Stimulated activated naive B cell treated with anti-CD40 and anti-IgM and Interleukin-4, amounts not matched to agents 10 μg/mL and 1 μg/mL and 100 μg/mL, for 72 hours (primary cell): ENCODE measurements at places on chromosomes 5 and 9.
A peak's percentile ranks its signal among the peaks of the same experiment; 100 is the strongest.

- DNase-seq, result no peak
These were observed 91.9 kb downstream of the TMEM215 start for GRCh38 chr9:32875242-32875641.

DNA sequence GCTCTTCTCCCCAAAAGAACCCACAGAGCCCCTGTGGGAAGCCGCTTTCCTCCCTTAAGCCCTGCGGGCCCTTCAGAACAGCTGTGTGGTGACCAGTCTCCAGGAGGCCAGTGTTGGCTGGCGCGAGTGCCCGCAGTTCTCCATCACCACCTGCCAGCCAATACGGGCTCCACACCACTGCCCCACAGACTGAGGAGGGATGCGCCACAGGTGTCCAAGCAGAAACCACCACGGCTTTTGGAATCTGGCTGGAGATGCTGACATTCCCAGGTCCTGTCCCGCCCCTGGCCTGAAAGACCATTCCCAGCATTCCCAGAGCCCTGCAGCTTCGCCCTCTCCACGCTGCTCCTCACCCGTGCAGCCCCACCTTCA is 12.8 kb downstream of the CCNI2 start:
- DNase-seq, result no peak

- DNase-seq, result no peak
These were observed 129.4 kb upstream of the GPR151 start for GRCh38 chr5:146645342-146645741.

GRCh38 chr9:113918697-113919350 is 42.7 kb downstream of the ZNF618 start:
- no peak for DNase-seq

DNA sequence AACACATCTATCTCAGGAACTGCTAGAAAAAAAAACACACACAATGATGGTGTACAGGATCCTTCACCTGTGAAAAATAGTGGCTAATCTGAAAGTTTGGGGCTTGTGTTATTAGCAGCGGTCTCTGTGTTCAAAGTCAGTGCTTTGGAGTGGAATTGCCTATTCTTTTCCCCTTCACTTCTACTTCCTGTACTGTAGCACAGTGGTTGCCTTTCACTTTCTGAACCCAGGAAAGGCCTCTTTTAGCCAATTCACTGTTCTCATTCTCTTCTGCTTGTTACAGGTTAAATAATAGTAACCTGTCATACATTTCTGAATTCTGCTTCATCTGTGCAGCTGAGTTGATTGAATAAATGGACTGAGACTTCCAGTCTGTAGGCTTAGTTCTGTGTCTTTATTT is 161.3 kb upstream of the RGS7BP start:
- no peak for DNase-seq

DNA sequence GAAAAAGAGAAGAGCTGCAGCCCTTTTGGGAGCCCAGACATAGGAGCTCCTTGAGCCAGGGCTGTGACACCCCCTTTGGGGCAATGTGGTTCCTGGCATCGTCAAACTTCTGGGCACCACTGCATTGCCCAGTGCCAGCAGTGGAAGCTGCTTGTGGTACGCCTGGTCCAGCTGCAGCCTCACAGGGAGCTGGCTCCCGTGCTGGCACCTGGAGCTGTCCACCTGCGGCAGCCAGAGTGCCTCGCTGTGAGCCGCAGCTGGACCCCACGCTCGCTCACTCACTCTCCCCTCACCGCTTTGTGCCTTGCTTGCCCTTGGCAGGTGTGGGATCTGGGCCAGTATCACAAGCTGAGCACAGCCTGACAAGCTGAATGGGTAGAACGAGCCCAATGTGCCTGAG is 1150.8 kb upstream of the CDH6 start:
- no peak for DNase-seq

GRCh38 chr5:134530301-134531077 is 5.0 kb downstream of the JADE2 start:
- DNase-seq, result no peak

DNA sequence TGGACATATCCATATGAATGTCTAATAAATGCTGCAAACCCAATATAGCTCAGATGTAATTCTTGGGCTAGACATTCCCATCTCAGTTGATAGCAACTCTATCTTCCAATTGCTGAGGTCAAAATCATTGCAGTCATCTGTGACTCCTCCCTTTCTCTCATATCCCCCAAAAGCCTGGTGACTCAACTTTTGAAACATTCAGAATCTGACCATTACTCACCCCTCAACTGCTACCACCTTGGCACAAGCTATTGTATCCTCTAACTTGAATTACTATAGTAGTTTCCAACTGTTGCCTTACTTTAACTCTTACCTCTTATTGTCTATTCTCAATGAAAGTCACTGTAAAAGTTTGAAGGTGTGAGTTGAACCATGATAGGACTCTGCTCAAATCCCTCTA is 600.1 kb upstream of the RGMB start:
- no peak for DNase-seq

- DNase-seq, result no peak
These were observed 81.1 kb downstream of the BOD1 start for GRCh38 chr5:173535166-173535975.

DNA sequence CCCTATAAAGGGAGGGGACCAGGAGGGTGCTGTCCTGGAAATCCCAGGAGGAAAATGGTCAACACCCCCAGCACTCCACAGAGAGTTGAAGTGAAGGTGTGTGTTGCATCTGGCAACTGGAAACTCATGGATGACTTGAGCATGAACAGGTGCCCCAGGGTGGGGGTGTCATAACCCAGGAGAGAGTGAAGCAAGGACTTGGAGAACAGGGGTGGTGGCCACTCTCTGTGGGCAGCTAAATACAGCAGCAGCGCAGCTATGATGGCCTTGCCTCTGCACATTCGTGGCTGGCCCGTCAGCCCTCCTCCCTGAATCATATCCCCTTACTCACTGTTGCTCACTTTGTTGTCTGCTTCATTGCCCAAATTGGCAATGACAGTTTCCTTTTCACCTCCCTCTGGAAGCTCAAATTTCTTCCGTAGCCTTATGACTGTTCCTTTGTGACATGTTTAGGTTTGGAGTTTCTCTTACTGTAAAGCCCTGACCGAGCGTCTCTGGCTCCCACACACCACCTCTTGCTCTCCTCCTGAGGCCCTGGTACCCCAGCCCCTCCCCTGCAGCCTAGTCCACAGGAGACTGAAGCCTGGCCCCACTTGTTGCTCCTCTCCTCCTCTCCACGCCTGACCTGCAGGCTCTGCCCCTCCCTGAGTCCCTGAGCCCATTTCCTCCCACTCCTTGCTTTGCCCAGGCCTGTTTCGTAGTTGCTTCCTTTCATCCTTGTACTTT is 185.8 kb downstream of the CD180 start:
- DNase-seq, result no peak

DNA sequence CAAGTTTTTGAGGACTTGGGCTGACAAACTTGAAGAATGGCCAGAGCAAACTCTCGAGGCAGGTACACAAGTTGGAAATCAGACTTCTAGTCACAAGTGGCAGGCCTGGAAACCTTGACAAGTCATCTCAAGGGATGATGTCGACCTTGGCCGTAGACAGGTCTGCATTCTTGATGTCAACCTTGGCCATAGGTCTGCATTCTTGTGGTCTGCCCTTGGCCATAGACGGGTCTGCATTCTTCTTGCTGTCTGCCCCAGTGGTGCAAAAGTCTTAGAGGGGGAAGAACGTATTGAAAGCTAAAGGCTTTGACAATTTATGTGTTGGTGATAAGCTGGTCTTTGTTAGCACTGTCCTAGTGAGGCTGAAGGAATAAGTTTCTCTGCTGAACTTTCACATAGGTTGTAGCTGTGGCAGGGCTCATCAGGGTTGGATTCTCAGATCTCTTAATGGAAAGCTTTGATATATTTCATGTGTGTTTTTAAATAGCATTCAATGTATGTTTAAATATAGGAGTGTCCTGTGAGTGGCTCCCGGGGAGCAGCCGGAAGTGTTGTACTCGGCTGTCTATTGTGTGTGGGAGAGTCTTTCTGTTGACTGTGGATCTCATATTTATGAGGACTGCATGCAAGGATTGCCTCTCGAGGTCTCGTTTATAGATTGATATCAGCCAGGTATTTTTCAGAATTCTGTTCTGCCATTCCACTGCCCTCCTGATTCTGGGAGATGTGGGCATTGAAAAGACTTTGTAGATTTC is 27.0 kb downstream of the SUB1 start:
- no peak for DNase-seq

GRCh38 chr5:84287951-84288350 is 96.7 kb downstream of the EDIL3 start:
- no peak for DNase-seq

DNA sequence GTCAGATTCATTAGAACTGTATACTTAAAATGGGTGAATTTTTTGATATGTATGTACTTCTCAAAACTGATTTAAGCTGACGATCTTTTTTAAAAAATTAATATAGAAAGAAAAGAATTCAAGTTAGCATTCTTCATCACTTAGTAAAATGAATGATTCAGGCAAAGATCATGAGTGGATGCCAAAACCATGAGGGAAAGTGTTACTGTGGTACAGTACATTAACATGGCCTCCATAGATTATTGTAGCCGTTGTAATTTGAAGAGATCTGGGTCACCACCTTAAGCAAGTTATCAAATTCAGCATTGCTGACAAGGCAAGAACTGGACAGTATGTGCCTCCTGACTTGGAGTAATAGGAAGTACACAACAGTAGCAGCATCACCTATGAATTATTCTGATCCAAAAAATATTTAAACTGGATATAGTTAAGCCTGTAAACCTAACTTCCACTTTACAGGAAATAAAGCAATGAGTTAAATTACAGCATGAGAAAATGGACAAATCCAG is 29.7 kb downstream of the C9orf85 start:
- DNase-seq, result no peak

- peak; percentile 9 for DNase-seq
These were observed 47.4 kb downstream of the SLC28A3 start for GRCh38 chr9:84293001-84293798.

GRCh38 chr5:54009357-54009756 is 301.0 kb downstream of the ARL15 start:
- no peak for DNase-seq

DNA sequence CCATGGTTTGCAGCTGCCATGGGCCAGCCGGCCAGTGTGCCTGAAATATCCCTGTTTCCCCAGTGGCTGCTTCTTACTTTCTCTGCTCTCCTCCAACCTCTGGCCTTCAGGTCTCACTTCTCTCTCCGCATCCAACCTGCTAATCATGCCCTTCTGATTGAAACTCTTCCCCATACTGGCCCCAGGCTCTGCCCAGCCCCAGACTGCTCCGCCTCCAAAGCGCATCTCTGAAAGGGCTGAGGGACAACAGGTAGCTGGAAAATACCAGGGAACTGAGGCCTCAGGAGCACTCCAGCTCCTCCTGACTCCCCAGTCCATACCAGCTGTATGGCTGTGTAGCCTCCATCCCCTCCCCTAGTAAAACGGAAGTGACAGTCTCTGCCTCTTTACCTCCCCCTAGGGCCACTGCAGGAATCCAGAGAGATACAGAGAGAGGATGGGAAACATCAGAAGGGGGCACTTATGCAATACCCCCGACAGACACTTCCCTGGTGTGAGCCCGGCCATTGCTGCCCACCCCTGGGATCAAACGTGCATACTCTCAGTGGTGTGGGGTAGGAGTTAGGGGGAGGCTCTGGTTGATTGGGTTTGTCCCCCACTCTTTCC is 34.2 kb downstream of the PAX5 start:
- DNase-seq, result no peak

- DNase-seq, result no peak
These were observed 598.5 kb downstream of the TLR4 start for GRCh38 chr9:118302721-118303120.

DNA sequence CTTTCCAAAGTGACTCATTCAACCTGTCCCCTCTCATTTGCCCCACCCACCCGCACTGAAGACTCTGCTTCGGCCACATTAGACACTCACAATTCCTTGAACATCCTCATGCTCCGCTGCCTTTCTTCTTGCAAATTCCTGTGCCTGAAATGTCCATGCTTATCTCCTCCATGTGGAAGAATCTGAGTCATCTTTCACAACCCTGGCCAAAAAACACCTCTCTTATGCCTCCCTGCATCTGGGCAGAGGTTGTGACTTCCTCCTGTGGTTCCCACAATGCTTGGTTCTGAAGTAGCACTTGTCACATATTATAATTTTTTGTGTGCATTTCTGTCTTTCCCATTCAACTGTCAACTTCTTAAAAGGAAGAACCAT is 238.6 kb downstream of the ENC1 start:
- DNase-seq, result no peak

GRCh38 chr9:111178331-111179055 is 140.2 kb upstream of the LPAR1 start:
- DNase-seq, result no peak

DNA sequence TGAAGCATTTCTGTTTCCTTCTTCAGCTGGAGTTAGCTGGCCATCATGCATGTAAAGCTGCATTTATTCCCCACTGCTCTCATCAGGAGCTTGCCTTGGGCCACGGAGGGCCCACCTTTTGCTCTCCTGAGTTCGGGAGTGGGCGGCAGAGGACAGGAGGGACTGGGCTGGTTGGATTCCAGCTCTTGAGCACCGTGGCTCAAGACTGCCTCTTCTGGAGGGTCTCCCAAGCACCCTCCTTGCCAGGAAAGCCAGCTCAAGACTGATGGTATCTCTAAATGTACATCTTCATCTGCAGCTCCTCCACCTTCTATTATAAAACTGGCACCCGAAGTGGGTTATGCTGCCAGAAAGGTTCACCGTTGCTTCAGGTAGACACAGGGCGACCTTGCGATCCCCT is 399.6 kb upstream of the IRX1 start:
- DNase-seq, result no peak

DNA sequence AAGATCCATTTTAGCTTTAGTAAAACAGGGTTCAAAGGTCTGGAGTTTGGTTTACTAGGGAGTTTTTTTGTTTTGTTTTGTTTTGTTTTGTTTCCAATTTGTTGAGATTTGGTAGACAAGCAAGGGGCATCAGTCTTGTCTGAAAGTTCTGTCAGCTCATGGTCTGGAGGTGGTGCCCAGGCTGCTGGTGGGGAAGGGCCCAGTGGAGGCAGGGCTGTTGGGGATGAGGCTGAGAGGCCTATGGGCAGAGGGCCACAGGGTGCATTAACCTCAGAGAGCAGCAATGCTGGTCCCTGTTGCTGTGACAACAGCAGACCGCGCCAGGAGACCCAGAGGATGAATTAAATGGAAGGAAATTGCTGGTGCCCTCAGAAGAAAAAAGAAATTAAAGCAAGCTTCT is 174.5 kb downstream of the FGF1 start:
- no peak for DNase-seq

GRCh38 chr9:20513126-20513913 is 109.0 kb downstream of the MLLT3 start:
- DNase-seq, result no peak

GRCh38 chr5:32387841-32388240 is 56.7 kb downstream of the ZFR start:
- DNase-seq, result no peak

DNA sequence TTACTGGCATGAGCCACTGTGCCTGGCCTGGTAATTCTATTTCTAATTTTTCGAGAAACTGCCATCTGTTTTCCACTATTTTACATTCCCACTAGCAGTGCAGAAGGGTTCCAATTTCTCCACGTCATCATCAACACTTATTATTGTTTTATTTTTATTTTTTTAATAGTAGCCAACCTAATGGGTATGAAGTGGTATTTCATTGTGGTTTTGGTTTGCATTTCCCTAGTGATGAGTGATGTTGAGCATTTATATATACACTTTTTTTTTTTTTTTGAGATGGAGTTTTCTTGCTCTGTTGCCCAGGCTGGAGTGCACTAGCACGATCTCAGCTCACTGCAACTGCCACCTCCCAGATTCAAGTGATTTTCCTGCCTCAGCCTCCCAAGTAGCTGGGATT is 28.3 kb downstream of the WWC1 start:
- DNase-seq, result no peak

- DNase-seq, result no peak
These were observed 40.6 kb downstream of the ARHGAP26 start for GRCh38 chr5:142810743-142811290.
